ENCODE measurements at places on chromosomes 7 and 10.

DNA sequence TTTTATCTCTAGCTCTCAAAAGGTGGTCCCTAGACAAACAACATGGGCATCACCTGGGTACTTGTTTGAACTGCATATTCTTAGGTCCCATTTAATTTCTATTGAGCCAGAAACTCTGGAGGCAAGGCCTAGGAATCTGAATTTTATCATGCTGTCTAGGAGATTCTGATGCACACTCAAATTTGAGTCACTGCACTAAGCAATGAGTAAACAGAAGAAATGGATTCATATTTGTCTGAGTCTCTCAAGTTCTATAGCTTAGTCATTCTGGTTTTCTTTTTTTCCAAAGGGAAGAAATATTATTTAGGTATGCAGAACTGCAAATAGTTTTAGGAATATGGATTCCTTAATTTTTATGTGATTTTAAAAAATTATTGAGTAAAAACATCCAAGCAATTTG lies 185.5 kb downstream of the SEMA3A start:
- DNase-seq, result peak; percentile 42

DNA sequence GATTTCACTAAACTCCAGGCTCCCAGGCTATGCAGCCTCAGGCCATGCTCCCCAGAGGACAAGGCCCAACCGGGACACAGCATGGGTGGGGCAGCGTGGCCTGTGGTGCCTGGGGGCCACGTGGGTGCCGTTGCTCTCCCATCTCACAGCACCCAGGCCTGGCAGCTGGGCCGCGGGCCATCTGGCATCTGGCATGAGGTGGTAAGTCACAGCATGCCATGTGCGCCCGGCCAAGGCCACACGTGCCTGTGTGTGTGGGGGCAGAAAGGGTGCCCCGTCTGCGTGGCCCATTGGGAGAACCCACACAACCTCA lies 204.1 kb downstream of the EBF3 start:
- DNase-seq, result no peak

DNA sequence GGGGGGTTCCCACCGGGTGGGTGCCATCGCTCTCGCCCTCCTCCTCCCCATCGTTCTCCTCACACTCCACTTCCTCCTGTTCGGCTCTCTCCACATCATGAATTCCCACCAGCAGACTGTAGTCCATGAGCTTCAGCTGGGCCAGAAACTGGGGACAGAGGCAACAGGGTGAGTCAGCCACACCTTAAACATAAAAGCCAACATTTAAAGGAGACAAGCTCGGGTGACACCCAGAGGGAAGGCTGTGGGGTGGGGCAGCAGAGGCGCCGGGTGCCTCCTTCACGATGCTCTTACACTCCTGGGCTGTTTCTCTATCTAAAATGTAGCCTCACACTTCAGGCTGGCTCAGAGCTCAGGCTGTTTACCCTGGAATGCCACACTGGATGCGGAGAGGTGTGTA lies 172.5 kb downstream of the PIP4K2A start:
- DNase-seq, result no peak

GRCh38 chr7:44309271-44310091 lies 15.9 kb downstream of the CAMK2B start:
- no peak for DNase-seq

DNA sequence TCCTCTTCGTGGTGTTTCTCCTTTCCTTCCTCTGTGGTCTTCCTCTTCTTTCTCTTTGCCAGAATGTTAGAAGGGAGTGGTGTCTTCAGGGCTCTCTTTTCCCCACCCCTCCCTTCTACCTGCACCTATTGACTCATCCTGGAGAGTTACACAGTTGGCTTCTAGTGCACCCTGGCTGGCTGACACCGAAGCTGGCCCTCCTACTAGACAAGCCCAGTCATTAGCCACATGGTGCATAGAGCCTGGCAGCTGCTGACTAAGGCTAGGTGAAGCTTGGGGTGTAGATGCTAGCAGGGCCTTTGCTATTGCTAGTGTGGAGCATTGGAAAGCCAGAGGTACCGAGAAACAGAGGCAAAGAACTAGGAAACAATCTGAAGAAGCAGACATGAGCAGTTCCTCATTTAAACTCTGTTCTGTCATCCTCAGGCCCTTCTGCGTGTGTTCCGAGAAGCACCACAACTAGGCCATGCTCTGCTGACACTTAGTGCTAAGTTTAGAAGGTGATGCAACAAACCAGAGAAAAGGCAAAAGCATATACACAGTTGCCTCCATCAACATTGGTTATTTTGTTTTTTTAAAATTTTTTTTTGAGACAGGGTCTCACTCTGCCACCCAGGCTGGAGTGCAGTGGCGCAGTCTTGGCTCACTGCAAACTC lies 213.9 kb downstream of the BAMBI start:
- DNase-seq, result peak; percentile 47

- DNase-seq, result no peak
Observed at GRCh38 chr10:34780818-34781380, 34.2 kb downstream of the PARD3 start.

DNA sequence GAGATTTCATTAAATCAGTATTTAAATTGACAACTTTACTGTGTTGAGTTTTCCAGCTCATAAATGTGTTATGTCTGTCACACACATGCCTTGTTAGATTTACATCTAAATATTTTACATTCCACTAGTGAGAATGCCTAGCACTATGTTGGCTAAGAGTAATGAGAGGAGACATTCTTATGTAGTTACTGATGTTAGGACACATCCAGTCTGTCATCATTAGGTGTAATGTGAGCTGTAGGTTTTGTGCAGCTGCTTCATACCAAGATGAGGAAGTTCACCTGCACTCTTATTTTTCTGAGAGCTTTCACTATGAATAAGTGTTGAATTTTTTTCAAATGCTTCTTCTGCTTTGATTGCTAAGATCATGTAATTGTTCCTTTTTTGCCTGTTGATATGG lies 218.0 kb upstream of the IGFBP3 start:
- DNase-seq, result peak; percentile 87

- DNase-seq, result no peak
Observed at GRCh38 chr7:100493476-100494264, 9.9 kb downstream of the NYAP1 start.

DNA sequence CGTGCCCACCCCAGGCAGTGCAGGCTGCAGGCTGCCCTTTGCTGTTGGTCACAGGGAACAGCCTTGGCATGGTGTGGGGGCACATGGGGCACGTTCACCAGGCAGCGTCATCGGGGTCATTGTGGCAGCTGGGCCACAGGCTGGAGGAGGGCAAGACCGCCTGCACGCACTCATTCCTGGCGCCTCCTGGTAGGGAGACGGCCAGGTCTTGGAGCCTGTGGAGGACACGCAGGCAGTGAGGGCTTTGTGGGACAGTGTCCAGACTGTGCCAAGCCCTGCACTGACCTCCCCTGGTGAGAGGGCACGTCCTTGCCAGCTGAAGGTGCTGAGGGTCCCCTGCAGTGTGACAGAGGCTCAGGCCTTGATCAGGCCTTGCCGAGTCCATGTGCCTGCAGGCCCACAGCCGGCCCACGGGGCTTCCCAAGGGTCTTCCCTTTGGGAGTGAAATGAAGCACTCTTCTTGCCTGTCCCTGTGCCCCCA lies 76.4 kb downstream of the NKX6-2 start:
- no peak for DNase-seq

All from foreskin keratinocyte (primary cell).